GM13977 (cell line): ENCODE measurements at places on chromosomes 7 and 10.

- no peak for DNase-seq
These were observed 185.2 kb upstream of the ITGB1 start for GRCh38 chr10:33143160-33143728.

DNA sequence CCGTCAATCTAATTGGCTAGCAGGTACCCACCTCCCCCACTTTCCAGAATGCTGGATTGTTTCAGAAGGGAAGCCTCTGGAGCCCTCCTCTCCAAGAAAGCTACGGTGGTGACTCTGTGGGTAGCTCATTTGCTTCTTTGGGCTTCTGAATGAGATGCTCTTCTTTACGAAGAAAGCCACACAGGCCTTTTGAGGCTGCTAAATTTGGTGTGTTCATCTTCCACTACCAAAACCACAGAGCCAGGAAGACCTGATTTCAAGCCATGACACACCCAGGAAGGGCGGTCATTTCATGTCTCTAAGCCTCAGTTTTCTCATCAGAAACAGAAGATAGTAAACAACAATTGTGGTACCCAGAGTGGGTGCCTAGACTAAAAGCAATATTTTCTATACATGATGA lies 901.2 kb downstream of the KCNMA1 start:
- DNase-seq, result no peak

GRCh38 chr7:50405221-50405620 lies 44.9 kb downstream of the FIGNL1 start:
- no peak for DNase-seq

- no peak for DNase-seq
These were observed 52.7 kb upstream of the PRSS1 start for GRCh38 chr7:142696456-142697179.

DNA sequence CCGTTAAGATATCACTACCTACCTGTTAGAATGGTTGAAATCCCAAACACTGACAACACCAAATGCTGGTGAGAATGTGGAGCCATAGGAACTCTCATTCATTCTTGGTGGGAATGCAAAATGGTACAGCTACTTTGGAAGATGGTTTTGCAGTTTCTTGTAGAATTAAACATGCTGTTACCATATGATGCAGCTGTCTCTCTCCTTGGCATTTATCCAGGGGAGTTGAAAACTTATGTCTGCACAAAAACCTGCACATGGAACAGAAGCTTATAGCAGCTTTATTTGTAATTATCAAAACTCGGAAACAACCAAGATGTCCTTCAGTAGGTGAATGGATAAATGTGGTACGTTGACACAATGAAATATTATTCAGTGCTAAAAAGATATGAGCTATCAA lies 199.5 kb downstream of the BICC1 start:
- DNase-seq, result no peak

DNA sequence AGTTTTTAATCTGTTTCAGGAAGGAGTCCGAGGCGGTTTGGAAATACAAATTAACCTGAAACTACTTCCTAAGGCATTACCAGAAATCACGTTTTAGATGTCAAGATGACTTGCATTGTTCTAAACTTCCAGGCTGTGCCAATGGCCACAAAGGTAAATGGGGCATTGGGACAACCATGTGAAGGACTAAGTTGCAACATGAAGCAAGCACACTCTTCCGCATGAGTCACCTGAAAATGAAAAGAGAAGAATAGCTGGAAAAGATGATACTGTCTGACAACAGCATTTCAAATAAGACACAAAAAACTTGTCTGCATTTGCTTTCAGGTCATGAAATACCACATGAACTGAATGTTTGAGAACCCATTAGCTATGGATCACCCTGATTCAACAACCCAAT lies 262.1 kb downstream of the AHR start:
- DNase-seq, result no peak

DNA sequence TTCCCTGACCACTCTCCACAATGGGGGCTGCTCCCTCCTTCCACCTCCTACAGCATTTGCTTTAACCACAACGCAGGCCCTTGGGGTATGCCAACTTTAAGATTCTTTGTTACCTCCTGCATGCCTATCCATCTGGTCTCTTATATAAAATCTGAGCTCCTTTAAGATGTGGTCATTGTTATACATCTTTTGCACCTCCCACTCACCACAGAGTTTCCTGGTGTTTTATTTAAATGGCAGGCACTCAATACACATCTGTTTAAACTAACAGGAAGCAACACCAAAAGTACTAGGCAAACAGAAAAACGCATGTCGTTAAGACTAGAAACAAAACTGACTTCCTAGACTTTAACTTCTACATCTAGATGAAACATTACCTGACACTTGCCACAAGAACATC lies 36.3 kb downstream of the SLC25A13 start:
- peak; percentile 36 for DNase-seq
